Stimulated activated CD8-positive, alpha-beta memory T cell treated with anti-CD3 and anti-CD28 coated beads, Interleukin-15, amount 100 ng/mL, for 4 hours (primary cell): ENCODE measurements at places on chromosomes 6 and 20.

- DNase-seq, result no peak
Observed at GRCh38 chr20:34155836-34156235, 43.8 kb upstream of the EIF2S2 start.

GRCh38 chr6:3740551-3741476, 10.7 kb downstream of the PXDC1 start:
- DNase-seq, result no peak

DNA sequence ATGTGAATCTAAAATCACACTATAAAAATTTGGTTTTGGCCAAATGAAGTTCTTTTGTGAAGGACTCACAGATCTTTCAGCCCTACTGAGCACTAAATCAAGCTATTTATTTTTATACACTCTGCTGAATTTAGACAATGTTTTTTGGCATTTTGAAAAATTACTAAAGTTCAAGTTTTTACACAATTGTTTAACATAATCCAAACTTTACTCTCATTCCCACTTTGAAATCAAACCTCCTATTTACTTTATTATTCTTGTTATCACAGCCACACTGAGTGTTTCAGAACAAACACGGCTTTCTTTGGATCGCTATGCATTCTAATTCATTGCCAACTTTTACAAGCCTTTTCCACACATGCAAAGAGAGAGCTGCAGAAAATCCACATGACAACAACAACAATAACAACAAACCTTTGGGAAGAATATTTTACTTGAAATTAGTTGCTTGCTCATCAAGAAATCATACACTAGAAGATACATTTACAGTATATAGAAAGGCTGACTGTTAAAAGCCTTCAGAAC, 49.1 kb upstream of the TMEM30A start:
- DNase-seq, result no peak

DNA sequence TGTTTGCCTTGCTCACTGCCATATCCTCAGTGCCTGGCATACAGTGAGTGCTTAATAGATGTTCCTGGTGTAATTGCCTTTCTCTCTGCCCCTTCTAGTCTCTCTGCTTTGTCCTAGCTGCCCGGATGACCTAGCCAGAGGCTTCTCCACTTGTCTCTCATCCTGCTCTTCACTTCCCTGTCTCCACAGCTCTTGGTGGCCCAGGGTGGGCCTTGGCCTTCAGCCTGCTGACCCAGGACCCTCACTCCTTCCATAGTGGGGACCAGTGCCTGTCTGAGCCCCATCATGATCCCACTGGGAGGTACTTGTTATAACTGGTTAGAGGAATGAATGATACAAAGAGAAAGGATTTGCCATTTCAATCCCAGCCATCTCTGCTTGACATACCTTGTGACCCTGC, 49.2 kb upstream of the BLCAP start:
- no peak for DNase-seq

DNA sequence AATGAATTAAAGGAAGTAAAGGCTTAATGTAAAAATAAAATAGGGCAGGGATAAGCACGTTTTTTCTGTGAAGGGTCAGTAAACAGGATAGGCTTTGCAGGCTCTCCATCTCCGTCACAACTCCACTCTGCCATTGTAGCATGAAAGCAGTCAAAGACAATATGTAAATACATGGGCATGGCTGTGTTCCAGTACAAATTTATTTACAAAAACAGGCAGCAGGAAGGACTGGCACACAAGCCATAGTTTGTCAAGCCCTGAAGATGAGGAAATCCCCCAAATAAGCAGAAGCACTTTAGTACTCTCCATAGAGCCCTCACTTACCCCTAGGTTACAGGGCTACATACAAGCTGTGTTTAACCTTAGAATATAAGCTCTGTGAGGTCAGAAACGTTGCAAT, 8.9 kb upstream of the FBXO9 start:
- no peak for DNase-seq

DNA sequence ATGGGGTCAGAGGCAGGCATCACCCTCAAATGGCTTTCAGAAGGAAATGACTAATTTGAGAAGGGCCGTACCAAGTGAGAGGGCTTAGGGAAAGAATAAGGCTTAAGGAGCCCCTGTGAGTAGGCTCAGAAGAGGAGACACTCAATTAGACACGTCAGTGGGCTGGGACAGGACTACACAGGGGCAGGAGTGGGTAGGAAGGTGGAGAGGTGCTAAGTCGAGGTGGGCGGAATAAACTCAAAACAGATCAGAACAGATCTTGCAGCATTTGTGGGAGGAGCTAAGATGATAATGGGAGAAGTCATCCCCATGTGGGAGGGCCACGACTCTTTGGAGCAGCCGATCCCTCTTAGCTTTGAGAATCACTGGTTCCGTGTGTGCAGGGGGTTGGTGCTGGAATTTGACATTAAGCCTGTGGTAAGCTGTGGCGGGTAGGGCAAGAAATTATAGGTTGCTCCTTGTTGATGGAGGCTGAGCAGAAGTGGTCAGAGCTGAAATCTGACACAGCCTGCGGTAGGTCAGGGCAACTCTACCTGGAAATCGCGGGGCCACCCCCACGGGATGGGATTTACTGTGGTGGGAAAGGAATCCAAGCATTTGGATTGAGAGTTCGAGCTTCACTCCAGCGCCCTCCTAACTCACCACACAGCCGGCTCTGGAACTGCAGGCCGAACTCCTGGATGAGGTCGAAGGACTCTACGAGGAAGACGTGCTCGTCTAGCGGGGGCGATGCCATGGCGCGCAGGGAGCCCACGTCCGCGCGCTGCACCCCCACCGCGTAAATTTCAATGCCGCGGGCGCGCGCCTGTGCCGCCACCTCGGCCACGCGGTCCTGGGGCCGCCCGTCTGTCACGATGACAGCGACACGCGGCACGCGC, 2.8 kb upstream of the RBPJL start:
- no peak for DNase-seq

- no peak for DNase-seq
Observed at GRCh38 chr6:110826236-110827129, 11.2 kb upstream of the CDK19 start.

GRCh38 chr6:31396422-31397152, 6.8 kb upstream of the MICA start:
- peak; percentile 68 for DNase-seq

DNA sequence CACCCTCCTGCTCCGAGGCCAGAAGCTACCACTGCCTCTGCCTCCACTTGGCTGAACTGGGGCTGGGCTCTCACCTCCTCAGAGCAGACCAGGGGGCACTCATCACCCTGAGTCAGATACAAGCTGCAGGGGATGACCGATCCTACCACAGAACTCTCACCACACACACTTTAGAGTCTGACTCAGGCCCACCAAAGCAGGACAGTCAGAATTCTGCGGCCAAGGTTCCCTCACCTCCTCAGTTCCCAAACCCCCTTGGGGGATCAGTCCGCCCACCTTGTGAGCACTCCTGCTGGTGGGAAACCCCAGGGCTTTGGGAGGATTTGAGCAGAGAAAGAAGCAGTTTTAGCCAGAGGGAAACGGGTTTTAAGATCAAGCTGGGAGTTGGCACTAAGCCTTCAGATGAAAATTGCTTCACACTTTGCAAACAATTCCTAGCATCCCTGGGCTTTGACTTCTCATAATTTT, 587.8 kb upstream of the JAG1 start:
- no peak for DNase-seq

GRCh38 chr20:16388731-16389130, 184.5 kb downstream of the KIF16B start:
- no peak for DNase-seq

GRCh38 chr20:36425166-36425565, 116.2 kb upstream of the MYL9 start:
- DNase-seq, result no peak

- no peak for DNase-seq
Observed at GRCh38 chr6:68559070-68559469, 76.0 kb upstream of the ADGRB3 start.

GRCh38 chr6:157669747-157670216, 153.3 kb upstream of the SNX9 start:
- DNase-seq, result no peak

DNA sequence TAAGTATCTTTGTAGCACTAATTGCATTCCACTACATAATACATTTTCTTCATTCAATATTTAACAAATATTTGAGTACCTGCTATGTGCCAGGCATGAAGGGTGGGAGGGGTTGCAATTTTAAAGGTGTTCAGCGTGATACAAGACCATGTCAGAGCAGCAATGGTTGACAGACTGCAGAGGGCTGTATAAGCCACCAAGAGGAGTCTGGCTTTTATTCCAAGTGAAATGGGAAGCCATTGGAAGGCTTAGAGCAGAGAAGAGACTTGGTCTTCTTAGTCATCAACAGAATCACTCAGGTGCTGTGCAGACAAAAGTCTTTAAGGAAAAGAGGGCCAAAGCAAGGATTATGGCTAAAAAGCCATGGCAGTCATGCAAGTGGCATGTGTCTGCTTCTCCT, 360.8 kb upstream of the ARID1B start:
- no peak for DNase-seq

GRCh38 chr20:50020288-50020687, 37.5 kb downstream of the SNAI1 start:
- no peak for DNase-seq

DNA sequence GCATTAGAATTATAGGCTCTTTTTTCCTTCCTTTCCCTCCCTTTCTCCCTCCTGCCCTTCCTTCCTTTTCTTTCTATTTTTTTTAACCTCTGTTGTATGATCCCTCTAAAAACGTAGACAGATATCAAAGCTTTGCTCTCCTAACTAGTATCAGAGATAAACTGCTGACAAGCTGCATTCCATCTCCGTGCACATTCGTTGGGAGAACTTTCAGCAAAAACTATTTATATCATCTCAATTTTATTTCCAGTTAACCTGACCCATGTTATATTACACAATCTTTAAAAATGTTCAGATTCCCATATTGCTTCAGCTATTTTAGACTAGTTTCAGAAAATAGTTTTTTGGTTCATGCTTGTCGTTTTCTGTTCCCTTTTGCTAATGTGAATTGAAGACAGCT, 47.3 kb downstream of the RNF217 start:
- DNase-seq, result no peak
